ENCODE measurements at places on chromosomes 12 and 14.

DNA sequence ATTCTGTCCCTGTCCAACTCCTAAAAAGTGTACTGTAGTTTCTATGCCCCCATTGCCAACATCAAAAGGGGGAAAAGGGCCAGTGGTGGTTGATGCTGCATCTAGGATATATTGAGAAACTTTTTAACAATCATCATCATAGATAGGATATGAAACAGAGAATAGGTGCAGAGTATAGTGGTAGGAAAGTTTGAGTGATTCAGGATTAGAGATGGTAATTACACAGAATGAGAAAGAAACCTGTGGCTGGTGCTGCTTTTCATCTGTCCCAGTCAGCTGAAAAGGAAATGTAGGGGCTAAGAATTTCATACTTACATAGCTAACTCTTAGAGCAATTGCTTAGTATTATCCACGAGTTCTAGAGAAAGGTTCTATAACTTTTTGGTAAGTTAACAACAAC, 67.6 kb downstream of the GTF2A1 start:
- no peaks in the 10 kb centered on the region for H3K36me3 ChIP-seq
- H3K27me3 ChIP-seq = no peaks in the 10 kb centered on the region
- H3K4me1 ChIP-seq = peaks cover 20% of the 10 kb centered on the region
- DNase-seq = no peak
- H3K4me3 ChIP-seq = peak overlapping the region; percentile 13

DNA sequence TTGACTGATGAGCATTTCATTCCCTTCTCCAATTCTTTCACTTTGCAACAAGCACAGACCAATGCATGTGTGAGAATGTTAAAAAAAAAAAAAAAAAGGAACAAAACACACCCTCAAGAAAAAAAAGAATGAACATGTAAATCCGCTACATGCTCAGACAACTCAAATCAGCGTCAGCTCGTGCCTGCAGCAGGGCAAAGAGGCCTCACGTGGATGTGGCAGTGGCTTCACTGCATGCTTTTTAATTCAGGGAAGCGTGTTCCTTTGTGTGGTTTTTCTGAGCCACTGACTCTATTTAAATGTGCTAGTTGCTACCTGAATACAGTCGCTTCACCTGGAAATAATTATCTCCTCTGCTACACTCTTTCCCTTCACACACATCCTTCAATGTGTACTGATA, 55.1 kb downstream of the PPP1R36 start:
- H3K27ac ChIP-seq = no peak overlapping the region
- no peaks in the 10 kb centered on the region for H3K36me3 ChIP-seq
- H3K27me3 ChIP-seq = peaks cover 29% of the 10 kb centered on the region
- no peak overlapping the region for H3K4me3 ChIP-seq
- H3K4me1 ChIP-seq = peaks cover 5% of the 10 kb centered on the region
- no peak for DNase-seq

DNA sequence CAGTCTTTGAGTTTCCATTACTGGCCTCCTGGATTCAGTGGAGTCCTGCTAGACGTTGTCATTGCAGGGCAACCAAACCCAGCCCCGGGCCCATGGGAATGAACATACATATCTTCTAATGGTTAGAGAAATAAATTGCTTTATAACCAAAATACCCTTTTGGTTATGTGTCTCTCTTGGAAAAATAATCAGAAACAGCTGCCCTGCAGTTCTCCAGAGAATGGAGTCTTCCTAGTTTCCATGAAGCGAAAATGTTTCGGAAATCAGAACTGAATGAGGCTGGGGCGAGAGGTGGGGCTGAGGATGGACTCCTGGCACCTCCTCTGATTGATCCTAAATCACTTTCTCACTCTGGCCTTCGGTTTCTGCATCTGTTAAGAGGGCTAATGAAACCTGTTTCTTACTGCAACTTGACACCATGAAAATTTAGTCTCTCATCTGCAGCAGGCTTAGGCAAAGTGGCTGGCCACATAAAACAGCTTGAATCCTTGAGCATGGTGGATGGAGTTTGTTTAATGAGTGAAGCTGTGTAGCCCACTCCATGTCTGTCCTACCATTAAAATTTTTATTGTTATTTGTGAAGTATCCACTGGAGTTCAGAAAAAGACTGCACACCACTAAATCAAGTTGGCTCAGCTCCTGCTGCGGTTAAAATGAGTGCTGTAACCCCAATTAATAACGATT, 198.9 kb downstream of the CACNA1C start:
- DNase-seq = no peak
- no peak overlapping the region for H3K4me3 ChIP-seq
- no peaks in the 10 kb centered on the region for H3K4me1 ChIP-seq
- H3K27me3 ChIP-seq = no peaks in the 10 kb centered on the region

- no peak for DNase-seq
- H3K4me1 ChIP-seq = no peaks in the 10 kb centered on the region
- H3K27me3 ChIP-seq = no peaks in the 10 kb centered on the region
- no peak overlapping the region for H3K27ac ChIP-seq
Observed at GRCh38 chr14:62994096-62994495, 51.2 kb downstream of the KCNH5 start.

DNA sequence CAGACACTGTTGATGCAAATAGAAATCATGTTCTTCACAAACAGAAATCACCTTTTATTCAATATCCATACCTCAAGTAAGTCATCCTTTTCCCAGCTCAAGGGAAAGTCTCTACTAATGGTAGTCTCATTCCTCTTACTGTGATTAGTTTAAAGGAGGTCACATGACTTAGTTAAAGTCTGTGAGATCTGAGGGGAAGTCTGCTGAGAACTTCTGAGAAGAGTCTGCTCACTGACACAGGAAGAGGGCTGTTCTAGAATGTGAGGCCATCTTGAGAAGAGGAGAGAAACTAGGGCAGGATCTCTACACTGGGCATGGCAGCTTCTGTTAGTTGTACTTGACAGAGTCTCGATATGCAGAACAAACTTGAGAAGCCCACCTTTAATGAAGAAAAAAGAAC, 146.8 kb downstream of the C12orf42 start:
- H3K4me1 ChIP-seq = peaks cover 5% of the 10 kb centered on the region
- no peak for DNase-seq
- H3K36me3 ChIP-seq = peaks cover 10% of the 10 kb centered on the region
- H3K27ac ChIP-seq = no peak overlapping the region
- H3K4me3 ChIP-seq = no peak overlapping the region
- no peaks in the 10 kb centered on the region for H3K27me3 ChIP-seq

- H3K36me3 ChIP-seq = peaks cover 15% of the 10 kb centered on the region
- no peaks in the 10 kb centered on the region for H3K4me1 ChIP-seq
- H3K27me3 ChIP-seq = no peaks in the 10 kb centered on the region
- DNase-seq = no peak
Observed at GRCh38 chr12:111745211-111745610, 21.5 kb upstream of the ALDH2 start.

GRCh38 chr12:106845902-106846301, 71.4 kb downstream of the RIC8B start:
- no peak for DNase-seq
- no peak overlapping the region for H3K27ac ChIP-seq
- no peak overlapping the region for H3K4me3 ChIP-seq
- peaks cover 6% of the 10 kb centered on the region for H3K36me3 ChIP-seq
- peaks cover 3% of the 10 kb centered on the region for H3K4me1 ChIP-seq
- H3K27me3 ChIP-seq = no peaks in the 10 kb centered on the region

DNA sequence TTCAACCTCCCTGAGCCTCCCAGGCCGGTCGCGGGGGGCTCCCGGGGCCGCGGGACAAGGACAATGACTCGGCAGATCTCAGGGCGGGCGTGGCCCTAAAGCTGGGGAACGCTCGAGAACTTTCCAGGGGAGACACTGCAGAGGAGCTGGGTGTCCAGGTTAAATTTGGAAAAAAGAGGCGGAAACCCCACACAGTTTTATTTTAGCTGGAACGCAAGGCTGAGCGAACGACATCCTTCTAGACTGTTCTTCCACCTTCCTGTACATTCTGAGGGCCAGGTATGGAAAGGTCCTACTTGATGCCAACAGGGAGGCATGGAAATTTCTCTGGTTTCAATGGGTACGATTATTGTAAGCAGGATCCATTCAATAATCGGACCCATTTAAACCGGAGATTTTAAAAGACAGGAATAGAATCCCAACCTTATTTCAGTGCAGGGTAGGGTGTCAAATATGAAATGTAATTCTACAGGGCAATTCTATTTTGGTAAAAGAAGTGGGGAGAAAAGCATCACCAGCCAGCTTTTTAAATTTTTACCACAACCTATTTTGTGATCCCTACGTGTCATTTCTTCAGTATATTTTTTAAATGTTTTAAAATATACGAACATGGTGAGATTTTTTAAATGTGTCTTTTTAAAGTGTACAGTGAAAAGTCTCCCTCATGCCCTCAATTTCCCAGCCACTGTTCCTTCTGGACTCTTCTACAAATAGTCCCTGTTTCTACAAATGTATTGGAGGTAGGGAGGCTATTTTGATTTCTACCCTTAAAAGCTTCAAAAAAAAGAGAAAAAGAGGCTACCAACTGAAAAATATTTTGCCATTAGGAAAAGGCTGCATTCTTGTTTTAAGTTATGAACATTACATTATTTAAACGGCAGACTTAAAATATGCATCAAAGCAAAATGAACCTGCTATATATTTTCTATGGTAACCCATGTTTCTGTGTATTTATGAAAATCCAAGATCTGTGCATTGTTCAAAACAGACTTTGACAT, 1.1 kb upstream of the UBC start:
- peak overlapping the region; percentile 98 for H3K27ac ChIP-seq
- peaks cover 89% of the 10 kb centered on the region for H3K4me1 ChIP-seq
- peak; percentile 57 for DNase-seq
- H3K27me3 ChIP-seq = no peaks in the 10 kb centered on the region
- H3K36me3 ChIP-seq = peaks cover 37% of the 10 kb centered on the region

DNA sequence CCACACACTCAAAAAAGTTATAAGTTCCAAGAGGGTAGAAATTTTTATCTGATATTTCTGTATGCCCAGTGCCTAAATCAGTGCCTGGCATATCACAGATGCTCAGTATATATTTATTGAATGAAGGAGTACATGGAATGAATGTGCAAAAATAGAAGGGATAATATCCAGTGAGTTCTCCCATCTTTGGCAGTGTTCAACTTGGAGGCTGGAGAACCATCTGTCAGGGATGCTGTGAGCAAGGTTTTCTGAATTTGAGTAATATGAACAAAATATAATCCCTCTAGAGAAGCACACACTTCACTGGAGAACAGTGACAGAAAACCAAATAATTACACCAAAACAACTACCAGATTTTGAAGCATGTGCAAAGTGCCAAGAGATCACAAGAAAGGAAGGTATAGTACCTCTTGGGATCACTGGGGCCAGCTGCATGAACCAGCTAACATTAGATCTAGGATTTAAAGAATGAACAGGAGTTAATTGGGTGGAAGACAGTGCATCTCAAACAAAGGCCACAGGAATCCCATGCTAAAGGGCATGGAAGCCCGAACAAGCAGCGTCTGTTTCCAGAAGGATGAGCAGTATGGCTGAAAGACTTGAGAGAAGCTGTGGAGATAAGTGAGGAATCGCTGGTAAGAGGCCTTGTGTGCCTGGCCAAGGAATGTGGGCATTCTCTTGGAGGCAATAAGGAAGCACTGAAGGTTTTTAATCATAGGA, 11.5 kb downstream of the SLC8A3 start:
- H3K4me1 ChIP-seq = no peaks in the 10 kb centered on the region
- DNase-seq = no peak
- no peak overlapping the region for H3K27ac ChIP-seq
- H3K4me3 ChIP-seq = no peak overlapping the region

GRCh38 chr12:117702741-117703140, 266.0 kb downstream of the KSR2 start:
- H3K4me3 ChIP-seq = no peak overlapping the region
- DNase-seq = no peak
- no peaks in the 10 kb centered on the region for H3K4me1 ChIP-seq
- H3K36me3 ChIP-seq = no peaks in the 10 kb centered on the region

DNA sequence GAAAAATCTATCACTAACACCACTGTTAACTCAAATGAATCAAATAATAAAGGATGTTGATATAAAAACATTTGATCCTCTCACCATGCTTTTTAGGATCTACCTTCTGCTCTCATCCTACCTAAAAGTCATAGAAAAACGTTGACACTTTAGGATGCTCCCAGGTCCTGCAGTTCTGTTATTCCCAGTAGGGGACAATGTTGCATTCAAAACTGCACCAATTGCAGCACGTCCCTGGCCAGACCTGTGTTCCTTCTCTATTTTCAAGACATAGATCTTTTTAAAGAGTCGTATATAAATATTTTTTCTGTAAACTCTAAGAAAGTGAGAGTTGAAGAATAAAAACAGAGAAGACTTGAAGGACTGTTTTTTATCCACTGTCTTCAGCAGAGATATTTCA, 8.8 kb downstream of the AICDA start:
- H3K36me3 ChIP-seq = no peaks in the 10 kb centered on the region
- no peak overlapping the region for H3K27ac ChIP-seq
- peaks cover 1% of the 10 kb centered on the region for H3K4me1 ChIP-seq
- H3K27me3 ChIP-seq = peaks cover 11% of the 10 kb centered on the region

DNA sequence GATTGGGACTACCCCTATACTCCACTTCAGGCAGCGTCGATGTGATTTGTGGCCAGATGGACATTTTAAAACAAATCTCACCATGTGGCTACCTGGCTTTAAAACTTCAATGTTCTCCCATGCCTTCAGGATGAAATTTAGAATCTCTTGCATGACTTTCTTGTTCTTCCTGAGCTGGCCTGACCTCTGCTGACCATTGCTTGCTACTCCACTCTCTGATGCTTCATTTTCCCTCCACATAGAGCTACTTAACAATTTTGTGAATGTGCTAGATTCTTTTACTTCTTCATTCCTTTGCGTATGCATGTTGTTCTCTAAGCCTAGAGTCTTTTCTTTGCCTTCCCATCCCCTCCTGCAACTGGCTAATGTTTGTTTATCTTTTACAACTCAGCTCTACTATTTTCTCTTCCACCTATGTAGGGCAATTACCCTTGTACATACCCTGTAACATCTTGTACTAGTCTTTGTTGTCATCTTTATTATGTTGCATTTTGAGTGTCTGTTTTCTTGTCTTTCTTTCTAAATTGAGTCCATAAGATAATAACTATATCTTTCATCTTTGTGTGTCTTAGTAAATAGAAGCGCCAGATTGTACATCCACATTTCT, 41.2 kb downstream of the YLPM1 start:
- no peak overlapping the region for H3K27ac ChIP-seq
- no peaks in the 10 kb centered on the region for H3K27me3 ChIP-seq
- peaks cover 32% of the 10 kb centered on the region for H3K36me3 ChIP-seq
- DNase-seq = no peak
- H3K4me1 ChIP-seq = no peaks in the 10 kb centered on the region
- no peak overlapping the region for H3K4me3 ChIP-seq

DNA sequence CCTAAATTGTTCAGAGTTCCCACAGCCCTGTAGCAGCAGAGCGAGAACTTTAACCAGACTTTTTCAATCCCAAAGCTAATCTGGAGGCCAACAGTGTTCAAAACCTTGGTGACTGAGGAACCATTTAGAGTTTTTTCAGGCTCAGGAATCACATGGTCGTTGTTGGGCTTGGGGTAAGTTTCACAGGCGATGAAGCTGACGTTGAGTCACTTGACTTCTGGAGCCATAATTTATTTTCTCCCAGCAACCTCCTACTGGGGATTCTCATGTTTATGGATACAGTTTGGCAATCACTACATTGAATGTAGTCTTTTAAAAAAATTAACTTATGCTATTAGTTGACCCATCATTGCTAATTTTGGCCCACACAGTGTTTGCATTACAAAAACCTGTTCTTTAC, 34.5 kb downstream of the SSPN start:
- no peaks in the 10 kb centered on the region for H3K36me3 ChIP-seq
- no peaks in the 10 kb centered on the region for H3K4me1 ChIP-seq
- H3K4me3 ChIP-seq = no peak overlapping the region
- H3K27me3 ChIP-seq = peaks cover 36% of the 10 kb centered on the region
- H3K27ac ChIP-seq = no peak overlapping the region
